ENCODE measurements at places on chromosomes 5 and 9. TPM values are rescaled to one million over a fixed set of nuclear protein-coding genes. Genes with fewer than 3 reads are reported as not detected.

NR5A1 gene
- not detected for total RNA-seq

PTBP3 gene
- total RNA-seq: 126 TPM

GRCh38 chr9:621201-621855, 220.2 kb upstream of the DMRT1 start:
- no peak for DNase-seq

- no peak for DNase-seq
These were observed 62.7 kb downstream of the MEGF10 start for GRCh38 chr5:127353327-127353726.

GRCh38 chr5:168728546-168729211, 149.5 kb upstream of the PANK3 start:
- no peak for DNase-seq

DNA sequence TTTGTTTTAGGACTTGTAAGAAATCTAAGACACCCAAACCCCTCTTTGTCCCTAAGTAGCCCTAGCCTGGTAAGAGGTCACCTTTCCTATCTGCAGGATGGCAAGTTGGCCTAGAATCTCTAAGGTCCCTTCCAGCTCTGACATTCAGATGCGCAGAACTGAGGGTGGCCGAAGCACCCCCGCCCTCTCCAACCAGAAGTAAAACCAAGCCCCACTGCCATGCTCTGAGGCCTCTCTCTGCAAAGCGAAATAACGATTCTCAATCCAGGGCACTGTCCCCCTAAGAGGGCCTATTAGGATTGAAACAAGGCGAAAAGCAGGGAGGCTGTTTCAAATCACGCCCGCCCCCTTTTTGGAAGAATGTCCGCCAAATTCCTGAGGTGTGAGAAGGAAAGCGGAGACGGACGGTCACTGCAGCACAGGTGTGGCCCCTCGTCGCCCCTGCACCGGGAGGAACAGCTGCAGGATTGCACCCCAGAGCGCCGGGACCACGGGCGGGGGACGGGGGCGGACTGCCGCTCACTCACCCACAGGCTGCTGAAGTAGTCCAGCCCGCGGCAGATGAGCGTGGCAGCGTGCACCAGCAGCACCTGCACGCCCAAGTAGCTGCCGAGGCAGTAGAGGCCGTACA, 824 bp downstream of the TMEM245 start:
- DNase-seq: no peak

DNA sequence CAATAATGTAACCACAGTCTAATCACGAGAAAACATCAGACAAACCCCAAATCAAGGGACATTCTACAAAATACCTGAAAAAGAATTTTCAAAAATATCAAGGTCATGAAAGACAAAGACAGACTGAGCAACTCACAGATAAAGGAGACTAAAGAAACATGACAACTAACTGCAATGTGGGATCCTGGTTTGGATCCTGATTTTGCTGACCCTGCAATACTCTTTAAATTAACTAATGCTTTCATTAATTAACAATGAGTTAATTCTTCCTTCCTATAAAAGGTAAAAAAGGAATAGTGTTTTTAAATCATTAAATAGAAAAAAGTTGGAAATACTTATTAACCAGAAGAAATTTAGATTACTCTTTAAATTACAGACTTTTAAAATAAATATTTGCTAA, 103.6 kb downstream of the MLLT3 start:
- no peak for DNase-seq

DNA sequence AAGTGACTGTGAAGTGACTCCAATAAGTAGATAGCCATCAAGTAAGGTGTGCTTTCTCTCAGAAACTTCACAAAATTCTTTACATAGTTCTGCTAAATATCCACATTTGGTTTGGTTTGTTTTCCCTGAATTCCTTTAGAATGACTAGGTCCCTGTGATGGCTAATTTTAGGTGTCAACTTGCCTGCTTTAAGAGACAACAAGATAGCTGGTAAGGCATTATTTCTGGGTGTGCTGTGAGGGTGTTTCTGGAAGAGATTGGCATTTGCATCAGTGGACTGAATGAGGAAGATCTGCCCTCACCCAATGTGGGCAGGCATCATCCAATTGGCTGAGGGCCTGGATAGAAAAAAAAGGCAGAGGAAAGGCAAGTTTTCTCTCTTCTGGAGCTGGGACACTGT, 8.3 kb upstream of the PTBP3 start:
- DNase-seq: no peak

DNA sequence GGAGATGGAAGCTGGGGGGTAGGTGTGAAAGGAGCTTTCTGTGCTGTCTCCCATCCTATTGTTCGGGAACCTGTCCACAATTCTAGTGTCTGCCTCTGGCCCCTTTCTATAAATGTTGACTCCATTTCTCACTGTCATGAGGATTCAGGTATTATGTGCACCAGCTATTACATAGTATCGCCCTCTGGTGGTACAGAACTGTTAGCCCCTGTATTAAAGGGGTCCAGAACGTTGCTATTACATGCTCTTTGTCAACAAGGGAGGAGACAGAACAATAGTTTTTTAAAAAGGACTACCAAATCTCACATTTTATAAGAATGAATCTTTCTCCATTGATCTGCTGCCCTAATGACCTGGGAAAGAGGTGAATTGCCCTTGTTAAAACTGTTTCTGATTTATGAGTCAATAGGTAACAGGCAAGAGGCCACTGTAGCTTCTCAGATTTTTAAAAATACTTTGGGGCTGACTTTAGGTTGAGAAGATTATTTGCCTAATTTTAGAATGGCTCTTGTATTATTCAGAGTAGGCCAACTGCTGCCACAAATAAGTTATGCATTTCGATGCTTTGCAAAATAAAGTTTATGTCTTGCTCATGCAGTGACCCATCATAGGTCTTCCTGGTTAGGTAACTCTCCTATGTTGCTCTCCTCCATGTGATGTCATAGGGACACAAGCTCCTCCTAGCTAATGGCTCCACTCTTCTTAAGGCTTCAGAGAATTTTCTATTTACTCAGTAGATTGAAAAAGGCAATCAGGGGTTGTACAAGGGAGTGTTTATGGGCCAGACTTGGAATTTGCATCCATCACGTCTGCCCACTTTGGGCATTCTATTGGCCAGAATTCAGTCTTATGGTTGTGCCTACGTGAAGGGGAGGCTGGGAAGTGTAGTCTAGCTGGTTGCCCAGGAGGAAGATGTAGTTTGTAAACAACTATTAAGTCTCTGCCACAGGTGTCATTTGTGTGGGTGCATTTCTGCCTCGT, 20.8 kb downstream of the DCANP1 start:
- no peak for DNase-seq

MARCHF11 gene
- not detected for total RNA-seq

DNA sequence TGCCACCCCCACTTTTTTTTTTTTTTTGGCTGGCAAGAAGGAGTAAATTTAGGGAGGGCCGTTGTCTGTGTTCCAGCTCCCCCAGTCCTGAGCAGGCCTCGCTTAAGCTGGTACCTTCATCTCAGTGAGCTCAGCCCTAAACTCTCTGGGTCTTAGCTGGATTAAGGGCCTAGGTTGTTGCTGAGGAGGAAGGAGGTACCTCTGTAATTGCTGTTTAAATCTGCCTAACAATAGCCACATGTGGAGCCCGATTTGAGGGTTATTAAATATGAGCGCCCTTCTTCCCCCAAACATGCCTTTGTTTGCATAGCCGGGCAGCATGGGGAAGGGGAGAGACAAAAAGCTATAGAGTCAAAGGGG, 179.0 kb upstream of the PITX1 start:
- DNase-seq: no peak

SPATA31A3 gene
- not detected for total RNA-seq

GRCh38 chr5:118557251-118557661, 431.1 kb downstream of the DTWD2 start:
- no peak for DNase-seq

- peak; percentile 78 for DNase-seq
These were observed 743 bp downstream of the NR3C1 start for GRCh38 chr5:143402553-143403333.

NR4A3 gene
- 3.8 TPM for total RNA-seq

- no peak for DNase-seq
These were observed 26.7 kb upstream of the GRIA1 start for GRCh38 chr5:153463806-153464205.

DNA sequence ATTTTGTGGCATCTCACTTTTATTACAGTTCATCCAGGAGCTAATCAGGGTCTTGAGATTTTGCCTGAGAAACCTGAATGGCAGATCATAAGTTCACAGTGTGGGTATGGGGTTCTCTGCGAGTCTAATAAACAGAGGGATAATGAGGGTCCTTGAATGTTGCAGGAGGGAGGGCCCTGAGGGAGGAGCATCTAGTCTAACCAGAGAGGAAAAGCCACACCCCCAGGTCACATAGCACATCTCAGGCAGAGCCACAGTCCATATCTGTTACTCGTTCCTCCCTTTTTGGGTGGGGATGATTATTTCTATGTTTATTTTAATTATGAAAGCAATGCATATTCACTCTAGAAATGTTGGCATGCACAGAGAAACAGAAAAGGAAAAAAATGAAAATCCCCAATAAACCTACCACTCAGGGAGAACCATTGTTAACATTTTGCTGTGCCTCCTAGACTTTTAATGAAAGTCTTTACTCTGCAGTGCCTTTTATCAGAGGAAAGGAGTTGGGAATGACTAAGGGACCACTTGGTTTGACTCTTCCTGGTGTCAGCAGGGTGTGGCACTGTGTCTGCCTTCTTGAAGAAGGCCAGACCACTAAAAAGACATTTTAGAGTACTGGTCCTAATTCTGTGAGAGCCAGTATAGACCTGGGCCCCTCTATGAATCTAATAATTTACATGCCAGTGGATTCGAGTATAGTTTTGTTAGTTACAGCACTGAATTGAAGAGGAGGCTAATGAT, 2.8 kb downstream of the GALNT12 start:
- no peak for DNase-seq

DNA sequence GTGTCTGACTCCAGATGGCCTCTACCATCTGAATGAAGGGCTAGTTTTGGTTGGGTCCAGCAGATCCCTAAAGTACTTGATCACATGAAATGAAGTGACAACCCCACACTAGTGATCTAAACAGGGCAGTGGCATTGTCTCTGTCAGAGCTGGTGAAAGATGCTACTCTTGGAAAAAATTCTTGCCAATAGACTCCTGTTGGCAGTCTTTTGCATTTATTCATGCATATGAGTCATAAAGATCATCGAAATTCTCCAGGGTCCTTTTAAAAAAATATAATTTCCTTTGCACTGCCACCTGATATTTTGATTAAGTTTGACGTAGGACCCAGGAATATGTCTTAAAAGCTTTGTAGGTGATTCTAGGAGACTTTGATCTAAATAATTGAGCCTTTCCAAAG, 135.1 kb upstream of the ELL2 start:
- DNase-seq: no peak

GRCh38 chr5:82560969-82561368, 282.8 kb upstream of the RPS23 start:
- no peak for DNase-seq

All from left colon (tissue), 2 donors.